Activated CD8-positive, alpha-beta T cell treated with anti-CD3 and anti-CD28 coated beads for 36 hours (primary cell): ENCODE measurements at places on chromosomes 12 and 14.

- DNase-seq, result no peak
Measured at GRCh38 chr12:100574187-100575074, 947 bp downstream of the GAS2L3 start.

- no peak for DNase-seq
Measured at GRCh38 chr12:109331301-109331952, 16.3 kb upstream of the MYO1H start.

- DNase-seq, result peak; percentile 35
Measured at GRCh38 chr12:101795786-101796185, 35.0 kb downstream of the GNPTAB start.

DNA sequence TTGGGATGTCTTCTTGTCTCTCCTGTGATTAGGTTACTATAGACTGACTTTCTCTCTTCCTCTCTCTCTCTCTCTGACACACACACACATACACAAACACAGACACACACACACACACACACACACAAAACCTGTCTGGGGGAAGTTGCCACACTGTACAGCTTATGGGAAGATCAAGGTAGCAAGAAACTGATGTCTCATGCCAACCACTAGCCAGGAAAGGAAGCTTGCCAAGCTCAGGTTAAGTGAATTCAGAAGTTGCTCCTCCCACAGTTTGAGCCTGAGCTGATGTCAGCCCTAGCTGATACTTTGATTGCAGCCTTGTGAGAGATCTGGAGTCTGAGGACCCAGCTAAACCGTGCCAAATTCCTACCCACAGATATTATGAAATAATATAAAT is 67.1 kb downstream of the PPFIA2 start:
- no peak for DNase-seq
